Activated T-cell treated with anti-CD3 and anti-CD28 coated beads, Interleukin-2, amount 50 U/mL, for 1 hour (primary cell): ENCODE measurements at places on chromosomes 7 and 10.

- DNase-seq: no peak
Observed at GRCh38 chr7:132453826-132454225, 122.4 kb downstream of the PLXNA4 start.

DNA sequence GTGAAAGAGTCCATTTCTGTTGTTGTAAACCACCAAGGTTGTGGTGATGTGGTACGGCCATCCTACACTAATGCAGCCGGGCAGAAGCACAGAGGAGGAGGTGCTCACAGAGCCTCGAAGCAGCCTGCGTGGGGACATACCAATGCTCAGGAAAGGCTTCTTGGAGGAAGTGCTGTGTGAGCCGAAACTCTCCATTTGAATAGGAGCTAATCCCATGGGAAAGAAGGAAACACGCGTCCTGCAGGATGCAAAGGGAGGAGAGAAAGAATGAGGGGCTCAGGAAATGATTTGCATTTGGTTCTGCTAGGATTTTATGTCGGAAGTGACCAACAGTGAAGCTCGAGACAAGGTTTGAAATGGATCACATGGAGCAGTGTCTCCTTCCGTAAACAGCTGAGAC lies 477.9 kb upstream of the ANKRD30A start:
- DNase-seq: no peak

DNA sequence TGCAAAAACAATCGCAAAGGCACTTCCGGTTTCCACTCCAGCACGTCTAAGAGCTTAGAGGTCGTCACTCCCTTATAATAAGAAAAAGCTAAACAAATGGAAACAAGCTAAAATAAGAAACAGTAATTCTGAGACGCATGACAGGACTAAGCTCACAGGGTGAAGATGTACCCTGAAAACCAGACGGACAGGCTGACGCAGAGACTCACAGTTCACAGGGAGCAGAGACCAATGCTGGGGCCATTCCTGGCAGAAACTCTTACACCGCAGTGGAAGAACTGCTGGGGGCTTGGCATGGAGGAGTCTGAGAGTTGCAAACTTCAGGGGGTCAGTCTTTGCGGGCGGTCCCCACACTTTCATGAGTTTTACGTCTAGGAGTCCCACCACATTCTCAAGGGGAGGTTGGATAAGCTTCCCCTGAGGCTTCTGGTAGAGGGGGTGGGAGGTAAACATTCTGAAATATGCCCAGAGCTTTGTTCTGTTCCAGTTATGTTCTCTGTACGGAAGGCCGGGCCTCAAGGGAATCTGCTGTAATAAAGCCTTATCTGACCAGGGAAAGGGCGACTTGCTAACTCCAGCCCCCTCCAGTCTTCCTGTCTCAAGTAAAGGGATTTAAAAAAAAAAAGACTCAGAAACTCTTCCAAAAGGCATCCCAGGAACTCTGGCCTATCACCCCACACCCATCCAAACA lies 47.8 kb downstream of the BRI3 start:
- DNase-seq: no peak

DNA sequence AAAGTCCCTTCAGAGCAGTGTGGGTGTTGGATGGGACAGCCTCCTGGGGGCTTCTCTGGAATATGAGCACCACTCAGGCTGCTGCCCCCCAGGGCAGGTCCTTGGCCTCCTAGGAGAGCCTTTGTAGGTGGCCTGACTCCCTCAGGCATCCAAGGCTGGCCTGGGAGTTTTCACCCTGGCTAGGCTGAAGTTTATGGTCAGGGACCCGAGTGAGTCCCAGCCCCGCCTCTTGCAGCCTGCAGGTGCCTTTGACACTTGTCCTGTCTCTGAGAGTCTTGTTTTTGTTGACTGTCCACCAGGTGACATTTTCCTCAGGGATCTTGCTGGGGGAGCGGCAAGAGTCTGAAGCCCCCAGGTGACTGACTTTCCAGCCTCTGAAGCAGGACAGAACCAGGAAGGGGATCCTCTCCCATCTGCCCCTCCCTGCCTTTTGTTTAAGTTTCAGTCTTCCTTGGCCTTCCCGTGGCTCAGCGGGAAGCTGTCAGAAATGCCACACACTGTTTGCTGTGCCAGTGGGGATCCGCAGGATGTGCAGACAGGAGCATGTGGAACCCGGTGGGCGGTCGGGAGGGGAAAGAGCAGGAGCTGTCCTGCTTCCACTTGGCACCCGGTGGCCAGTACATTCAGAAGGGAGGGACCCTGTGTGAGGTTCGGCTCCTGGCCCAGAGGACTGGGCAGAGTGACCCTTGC lies 59.5 kb downstream of the LRRC18 start:
- DNase-seq: no peak

- DNase-seq: no peak
Observed at GRCh38 chr10:102633287-102633686, 11.0 kb upstream of the TRIM8 start.

DNA sequence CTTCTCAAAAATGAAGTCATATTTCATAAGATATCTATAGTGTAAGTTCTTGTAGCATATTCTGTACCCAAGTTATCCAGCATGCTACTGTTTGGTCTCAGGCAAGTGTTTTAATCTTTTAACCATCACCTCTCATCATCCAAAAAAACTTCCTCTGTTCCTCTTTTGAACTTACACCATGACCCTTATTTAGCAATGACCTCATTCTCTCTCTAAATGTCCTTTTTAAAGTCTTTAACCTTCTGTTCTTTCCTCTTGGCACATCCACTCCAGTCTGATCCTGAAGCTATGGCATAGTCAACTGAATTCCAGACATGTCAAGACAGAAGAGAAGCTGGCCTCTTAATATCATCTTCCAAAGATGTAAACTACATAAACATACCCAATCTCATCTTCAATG lies 26.2 kb downstream of the PPP3CB start:
- no peak for DNase-seq

DNA sequence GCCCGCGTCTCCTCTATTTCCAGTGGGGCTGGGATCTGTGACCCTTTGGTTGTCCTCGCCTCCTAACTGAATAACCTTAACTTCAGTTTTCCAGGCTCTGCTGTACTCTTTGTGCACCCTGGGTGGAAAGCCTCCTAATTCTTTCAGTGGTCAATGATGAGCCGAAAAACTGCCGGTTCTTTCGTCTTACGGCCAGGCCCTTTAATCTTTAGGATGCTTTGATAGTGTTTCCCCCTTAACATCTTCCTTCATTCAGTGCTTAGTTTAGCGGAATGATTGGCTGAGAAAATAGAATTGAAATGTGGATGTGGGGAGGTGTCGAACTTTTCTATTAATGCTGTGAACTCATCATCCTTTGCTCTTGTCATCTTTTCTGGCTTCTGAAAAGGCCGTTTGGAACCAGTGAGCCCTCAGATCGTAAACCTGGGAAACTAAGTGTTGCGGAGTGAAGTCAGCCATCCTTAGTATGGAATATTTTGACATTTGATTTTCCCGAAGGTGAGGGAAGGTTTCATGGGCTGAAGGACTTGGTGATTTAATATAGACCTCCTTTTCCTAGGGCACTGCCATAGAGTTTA lies 847 bp downstream of the GARS1 start:
- DNase-seq: no peak

- no peak for DNase-seq
Observed at GRCh38 chr10:124592101-124592500, 130.5 kb downstream of the LHPP start.

DNA sequence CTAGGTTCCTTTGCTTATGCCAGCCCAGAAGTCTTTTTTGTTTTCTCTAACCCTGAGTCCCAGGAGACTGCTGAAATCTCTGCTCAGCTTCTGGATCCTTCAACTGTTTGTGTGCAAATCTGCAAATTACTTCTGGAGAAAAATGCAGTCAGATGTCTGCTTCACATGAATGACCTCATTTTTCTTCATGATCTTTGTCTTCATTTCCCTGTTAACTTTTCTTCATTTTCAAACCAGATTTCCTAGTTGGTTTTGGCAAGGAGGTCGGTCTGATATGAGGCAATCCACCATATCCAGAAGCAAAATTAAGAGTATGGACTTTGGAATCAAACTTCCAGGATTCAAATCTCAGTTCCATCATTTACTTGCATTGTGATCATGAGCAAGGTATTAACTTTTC lies 66.8 kb downstream of the ZNF503 start:
- no peak for DNase-seq

DNA sequence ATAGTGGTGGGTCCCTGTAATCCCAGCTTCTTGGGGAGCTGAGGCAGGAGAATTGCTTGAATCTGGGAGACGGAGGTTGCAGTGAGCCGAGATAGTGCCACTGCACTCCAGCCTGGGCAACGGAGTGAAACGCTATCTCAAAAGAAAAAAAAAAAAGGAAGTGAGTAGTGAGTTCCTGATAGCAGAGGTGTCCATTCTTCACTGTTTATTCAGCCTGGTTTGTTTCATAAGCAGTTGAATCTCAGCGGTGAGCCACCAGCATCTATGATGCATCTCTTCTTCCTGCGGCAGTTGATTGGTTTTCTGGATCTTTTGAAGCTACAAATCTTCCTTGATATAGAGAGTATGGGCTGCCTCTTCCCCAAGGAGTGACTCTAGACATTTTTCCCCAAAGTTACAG lies 316.1 kb upstream of the MTPN start:
- no peak for DNase-seq

DNA sequence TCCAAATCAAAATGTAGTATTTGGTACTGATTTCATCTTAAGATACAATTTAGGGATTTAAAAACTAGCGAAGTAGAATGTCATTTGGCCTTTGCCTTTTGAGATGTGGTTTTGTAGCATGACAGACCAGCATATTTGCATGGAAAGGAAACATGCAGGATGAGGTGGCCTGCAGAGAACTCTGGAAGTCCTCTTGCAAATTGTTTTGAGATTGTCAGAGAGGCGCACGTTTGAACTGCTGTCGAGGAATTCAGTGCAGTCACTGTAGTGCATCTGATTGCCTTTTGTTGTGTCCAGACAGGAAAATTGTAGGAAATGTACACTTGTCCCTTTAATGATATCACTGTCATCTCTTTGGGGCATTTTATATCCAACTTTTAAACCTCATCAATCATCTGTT lies 136.7 kb downstream of the CELF2 start:
- no peak for DNase-seq

GRCh38 chr10:97784200-97784810 lies 12.5 kb upstream of the SFRP5 start:
- DNase-seq: no peak
